MM.1S (cell line): ENCODE measurements at places on chromosomes 1 and 21.

- DNase-seq = no peak
These were observed 79.8 kb downstream of the NFASC start for GRCh38 chr1:204950353-204951001.

GRCh38 chr1:6074192-6074901 is 28.7 kb downstream of the KCNAB2 start:
- no peak for DNase-seq

DNA sequence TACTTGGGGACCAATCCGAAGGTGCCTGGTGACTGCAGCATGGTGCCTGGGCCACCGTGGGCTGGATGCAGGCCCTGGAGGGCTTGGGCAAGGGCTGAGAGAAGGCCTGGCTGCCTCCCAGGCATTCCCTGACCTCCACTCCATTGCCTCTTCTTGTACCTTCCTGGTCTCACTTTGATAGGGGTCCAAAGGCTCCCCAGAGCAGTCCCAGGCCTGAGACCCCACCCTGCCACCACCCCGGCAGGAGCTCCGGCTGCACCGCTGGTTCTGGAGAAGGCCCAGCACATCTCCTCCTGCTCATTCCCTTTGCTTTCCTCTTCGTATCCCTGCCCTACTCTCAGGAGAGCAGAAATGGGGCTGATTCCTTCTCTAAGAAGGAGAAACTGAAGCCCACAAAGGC is 133.3 kb upstream of the IPO9 start:
- DNase-seq = no peak

DNA sequence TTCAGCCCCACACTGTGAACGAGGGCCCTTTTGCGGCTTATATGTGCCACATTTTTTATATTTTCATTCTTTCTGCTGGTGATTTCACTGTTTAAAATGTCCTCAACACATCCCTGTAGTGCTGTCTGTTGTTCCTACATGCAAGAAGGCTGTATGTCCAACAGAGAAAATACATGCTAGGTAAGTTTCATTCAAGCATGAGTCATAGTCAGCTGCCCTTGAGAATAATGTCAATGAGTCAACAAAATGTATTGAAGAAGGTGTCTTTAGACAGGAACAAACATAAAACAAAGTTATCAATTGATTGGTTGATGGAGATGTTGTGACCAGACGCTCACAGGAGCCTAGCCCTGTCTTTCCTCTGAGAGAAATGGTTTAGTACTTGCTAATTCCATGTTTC is 553.4 kb downstream of the PLPP3 start:
- DNase-seq = no peak
